ENCODE measurements at places on chromosomes 16 and 17. TPM values are rescaled to one million over a fixed set of nuclear protein-coding genes. Genes with fewer than 3 reads are reported as not detected.

Gene CRHR1
- not detected for total RNA-seq

Gene PDILT
- total RNA-seq = not detected

Gene CPHXL2
- not detected for total RNA-seq

Gene TNFRSF13B
- total RNA-seq = not detected

Gene CLDN9
- total RNA-seq = not detected

Gene KRT39
- not detected for total RNA-seq

Gene GRIN2C
- total RNA-seq = 0.53 TPM

Gene SLC6A4
- 0.13 TPM for total RNA-seq

Gene PLK1
- 44.0 TPM for total RNA-seq

Gene LDHD
- total RNA-seq = 0.80 TPM

Gene NOXO1
- total RNA-seq = 0.40 TPM

Gene KDM6B
- 8.9 TPM for total RNA-seq

Gene TMED6
- total RNA-seq = 0.14 TPM

Gene REXO5
- total RNA-seq = 12.1 TPM

Gene FAM117A
- total RNA-seq = 5.9 TPM

Gene KRTAP2-3
- not detected for total RNA-seq

Gene C16orf96
- not detected for total RNA-seq

Gene FBXW10
- not detected for total RNA-seq

Gene NPB
- total RNA-seq = 0.22 TPM

Gene WSCD1
- total RNA-seq = 53.8 TPM

Gene SCNN1B
- total RNA-seq = not detected

Gene ABCA8
- total RNA-seq = 15.8 TPM

Gene TM4SF5
- total RNA-seq = not detected

Gene SLC4A1
- total RNA-seq = not detected

Gene PRAC2
- total RNA-seq = not detected

Gene C17orf50
- total RNA-seq = not detected

Gene TP53TG3D
- total RNA-seq = 0.43 TPM

Gene EIF3C
- 150 TPM for total RNA-seq

Gene KRTAP3-3
- not detected for total RNA-seq

Gene CTRL
- total RNA-seq = 0.57 TPM

Gene CCNF
- 70.0 TPM for total RNA-seq

Gene ORMDL3
- total RNA-seq = 14.9 TPM

Gene MYH1
- total RNA-seq = not detected

Measured in thoracic aorta endothelial cell (primary cell).